ENCODE measurements at places on chromosomes 7 and 10. TPM values are rescaled to one million over a fixed set of nuclear protein-coding genes. Genes with fewer than 3 reads are reported as not detected.

Gene RADIL
- total RNA-seq: 5.3 TPM

Gene NT5C2
- 63.0 TPM for total RNA-seq

GRCh38 chr7:98659756-98660155 is 42.7 kb downstream of the NPTX2 start:
- H3K4me1 ChIP-seq: no peaks in the 10 kb centered on the region
- H3K27ac ChIP-seq: no peak overlapping the region
- no peaks in the 10 kb centered on the region for H3K27me3 ChIP-seq
- no peaks in the 10 kb centered on the region for H3K36me3 ChIP-seq

DNA sequence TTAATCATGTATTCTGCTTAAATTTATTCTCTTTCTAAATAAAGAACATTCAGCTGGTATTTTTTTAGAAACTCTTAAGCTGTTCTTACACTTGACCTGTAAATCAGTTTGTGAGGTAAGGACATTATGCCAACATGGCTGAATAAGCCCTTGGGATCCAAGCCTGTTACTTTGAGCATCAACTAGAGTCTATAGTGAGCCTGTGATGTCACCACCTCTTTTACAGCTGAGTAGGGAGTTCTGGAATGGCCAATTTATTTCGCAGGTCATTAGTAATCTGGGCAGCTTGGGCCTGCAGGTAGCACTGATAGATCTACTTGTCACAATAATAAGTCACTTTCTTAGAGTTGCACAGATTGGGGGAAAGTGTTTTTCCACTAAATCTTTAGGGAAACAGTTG is 915.2 kb upstream of the MBL2 start:
- no peaks in the 10 kb centered on the region for H3K27me3 ChIP-seq
- no peaks in the 10 kb centered on the region for H3K36me3 ChIP-seq
- no peak overlapping the region for H3K4me3 ChIP-seq
- H3K4me1 ChIP-seq: no peaks in the 10 kb centered on the region

DNA sequence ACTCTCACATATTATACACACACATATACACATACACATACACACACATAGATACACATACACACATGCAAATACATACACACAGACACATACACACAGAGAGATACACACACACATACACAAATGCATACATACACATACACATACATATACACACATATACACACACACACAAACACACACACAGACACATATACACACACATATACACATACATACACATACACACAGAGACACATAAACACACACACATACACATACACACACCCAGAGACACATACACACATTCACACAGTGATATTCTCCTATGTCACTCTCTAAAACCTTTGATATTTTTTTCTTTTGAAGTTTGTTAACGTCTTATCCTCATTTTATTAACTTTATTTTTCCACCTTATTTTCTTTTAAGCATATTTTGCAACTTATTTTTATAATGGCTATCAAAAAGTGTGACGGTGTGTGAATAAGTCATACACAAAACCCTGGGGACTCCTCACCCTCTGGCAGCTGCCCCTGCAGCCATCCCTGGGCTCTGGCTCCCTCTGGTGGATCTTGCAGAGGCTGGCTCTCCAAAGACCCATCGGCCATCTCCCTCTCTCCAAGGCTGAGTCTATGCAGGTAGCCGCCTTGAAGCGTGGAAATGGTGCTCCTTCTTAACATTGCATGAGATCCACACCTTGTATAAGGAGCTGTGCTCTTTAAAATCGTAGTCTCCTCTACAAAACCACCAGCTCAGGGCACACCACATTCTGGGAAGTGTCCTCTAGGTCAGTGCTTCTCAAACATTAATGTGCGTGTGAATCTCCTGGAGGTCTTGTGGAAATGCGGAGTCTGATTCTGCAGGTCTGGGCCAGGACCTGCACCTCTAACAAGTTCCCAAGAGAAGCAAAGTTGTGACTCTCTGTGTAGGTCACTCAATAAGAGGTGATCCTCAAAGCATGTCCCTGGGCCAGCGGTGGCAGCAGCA is 4.1 kb upstream of the C10orf120 start:
- H3K27ac ChIP-seq: no peak overlapping the region
- no peaks in the 10 kb centered on the region for H3K4me1 ChIP-seq
- H3K27me3 ChIP-seq: peaks cover 17% of the 10 kb centered on the region
- H3K36me3 ChIP-seq: no peaks in the 10 kb centered on the region

DNA sequence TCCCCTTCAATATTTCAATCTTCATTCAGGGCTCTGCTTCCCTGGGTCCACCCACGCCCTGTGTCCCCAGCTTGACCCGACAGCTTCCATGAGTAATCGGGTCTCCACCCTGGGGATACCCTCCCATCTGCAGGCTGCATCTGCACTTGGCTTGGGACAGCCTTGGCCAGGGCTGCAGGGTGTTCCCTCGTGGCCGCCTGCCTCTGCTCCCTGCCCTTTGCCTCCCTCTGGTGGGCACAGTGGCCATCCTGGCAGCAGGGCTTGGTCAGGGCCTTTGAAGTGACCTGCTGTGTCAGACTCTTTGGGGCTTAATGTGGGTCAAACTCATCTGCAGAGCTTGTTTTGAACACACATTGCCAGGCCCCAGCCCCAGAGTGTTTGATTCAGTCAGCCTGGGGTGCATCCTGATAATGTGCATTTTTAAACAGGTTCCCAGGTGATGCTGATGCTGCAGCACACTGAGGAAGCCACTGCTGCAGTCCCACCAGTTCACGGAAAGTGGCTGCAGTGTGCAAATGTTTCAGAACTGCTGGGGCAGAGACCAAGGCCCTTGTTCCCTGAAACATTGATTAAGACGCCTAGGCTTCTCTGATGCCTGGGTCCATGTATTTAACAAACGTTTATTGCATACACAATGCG is 80.7 kb upstream of the SEC61G start:
- no peak overlapping the region for H3K4me3 ChIP-seq
- H3K27ac ChIP-seq: no peak overlapping the region
- no peaks in the 10 kb centered on the region for H3K27me3 ChIP-seq
- peak; percentile 51 for DNase-seq

Gene MYH16
- total RNA-seq: 0.57 TPM

DNA sequence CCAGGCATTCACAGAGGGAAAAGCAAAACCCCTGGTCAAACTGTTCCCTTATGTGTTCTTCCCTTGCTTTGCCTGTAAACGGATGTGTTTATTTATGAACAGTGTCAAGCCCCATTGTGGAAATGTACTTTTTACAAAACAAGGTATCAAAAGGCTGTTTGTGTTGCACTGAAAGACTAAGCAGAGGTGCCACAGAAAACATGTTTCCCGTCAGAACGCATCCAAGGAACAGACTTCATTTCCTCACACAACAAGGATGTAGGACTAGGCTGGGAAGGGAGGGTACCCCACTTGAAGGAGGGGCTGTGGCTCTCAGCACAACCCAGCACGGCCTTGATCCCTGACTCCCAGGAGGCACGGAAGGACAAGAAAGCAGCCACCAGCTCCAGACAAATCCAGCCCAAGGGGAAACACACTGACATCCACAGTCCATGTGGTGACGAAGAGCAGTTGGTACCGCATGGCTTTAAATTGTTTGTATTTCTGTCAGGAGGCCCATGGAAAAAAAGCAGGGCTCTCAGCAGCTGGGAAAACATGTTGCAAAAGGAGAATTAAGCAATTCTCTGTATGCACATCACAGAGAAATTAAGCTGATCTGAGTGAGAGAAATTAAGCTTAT is 85.6 kb downstream of the RNF216 start:
- no peaks in the 10 kb centered on the region for H3K27me3 ChIP-seq
- H3K4me1 ChIP-seq: peaks cover 13% of the 10 kb centered on the region
- H3K27ac ChIP-seq: no peak overlapping the region
- peaks cover 7% of the 10 kb centered on the region for H3K36me3 ChIP-seq

- no peak overlapping the region for H3K27ac ChIP-seq
- H3K36me3 ChIP-seq: no peaks in the 10 kb centered on the region
These were observed 20.8 kb upstream of the NMT2 start for GRCh38 chr10:15189133-15189885.

DNA sequence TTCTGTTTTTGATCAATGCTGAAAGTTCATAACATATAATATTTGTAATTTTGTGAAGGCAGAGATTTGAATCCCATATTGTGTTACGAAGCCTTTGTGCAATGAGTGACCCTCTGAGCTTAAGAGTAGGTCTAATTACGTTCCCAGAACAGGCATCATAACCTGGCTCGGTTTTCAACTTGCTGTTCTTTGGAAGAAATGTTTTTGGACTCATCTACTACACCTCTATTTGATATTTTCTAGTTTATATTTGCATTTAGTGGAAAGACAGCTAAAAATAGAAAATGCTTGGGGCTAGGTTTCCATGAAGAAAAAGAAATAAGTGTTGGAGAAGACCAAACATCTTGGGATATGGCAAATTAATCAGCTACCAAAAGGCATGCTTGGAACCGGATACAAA is 234.8 kb downstream of the AGMO start:
- no peak overlapping the region for H3K27ac ChIP-seq
- no peak for DNase-seq
- no peaks in the 10 kb centered on the region for H3K27me3 ChIP-seq
- no peaks in the 10 kb centered on the region for H3K4me1 ChIP-seq
- no peaks in the 10 kb centered on the region for H3K36me3 ChIP-seq
- no peak overlapping the region for H3K4me3 ChIP-seq

DNA sequence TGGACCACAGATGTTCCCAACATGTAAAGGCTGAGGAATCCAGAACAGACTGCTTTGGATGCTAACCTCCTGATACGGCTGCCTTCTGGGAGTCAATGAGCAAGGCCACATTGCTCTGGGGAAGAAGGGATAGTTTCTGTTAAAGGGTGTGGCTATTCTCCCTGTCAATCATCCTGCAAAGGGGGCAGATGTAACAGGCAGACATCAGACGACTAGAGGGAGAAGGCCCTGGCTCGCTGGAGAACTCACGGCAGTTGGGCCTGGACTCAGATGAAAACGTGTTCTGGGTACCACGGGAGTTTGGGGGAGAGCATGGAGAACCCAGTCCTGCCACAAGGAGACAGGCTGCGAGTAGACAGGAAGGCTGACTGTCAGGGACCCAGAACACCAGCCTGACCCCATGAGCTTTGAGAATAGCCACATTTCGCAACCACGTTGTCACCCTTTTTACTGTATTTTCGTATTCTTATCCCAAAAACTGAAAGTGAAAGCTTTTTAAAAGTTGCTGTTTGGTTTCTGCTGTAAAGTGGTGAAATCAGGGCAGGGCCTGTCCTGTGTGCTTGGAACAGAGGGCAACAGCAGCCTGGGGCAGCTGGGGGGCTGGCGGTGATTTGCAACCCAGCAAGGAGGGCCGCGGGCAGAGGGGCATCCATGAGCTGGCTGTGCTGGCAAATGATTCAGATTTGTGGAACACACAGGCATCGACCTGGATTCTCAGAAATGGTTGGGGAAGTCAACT is 95.3 kb downstream of the MYOF start:
- H3K36me3 ChIP-seq: peaks cover 43% of the 10 kb centered on the region
- peaks cover 54% of the 10 kb centered on the region for H3K4me1 ChIP-seq
- H3K4me3 ChIP-seq: no peak overlapping the region
- H3K27me3 ChIP-seq: no peaks in the 10 kb centered on the region

- no peaks in the 10 kb centered on the region for H3K4me1 ChIP-seq
- no peaks in the 10 kb centered on the region for H3K36me3 ChIP-seq
These were observed 339.1 kb downstream of the ATRNL1 start for GRCh38 chr10:115432188-115432819.

GRCh38 chr7:129780974-129781927 is 169.7 kb downstream of the NRF1 start:
- H3K36me3 ChIP-seq: no peaks in the 10 kb centered on the region
- H3K4me1 ChIP-seq: peaks cover 29% of the 10 kb centered on the region
- peak; percentile 7 for DNase-seq
- H3K4me3 ChIP-seq: peak overlapping the region; percentile 87
- H3K27me3 ChIP-seq: no peaks in the 10 kb centered on the region

- H3K27ac ChIP-seq: no peak overlapping the region
- no peaks in the 10 kb centered on the region for H3K27me3 ChIP-seq
- no peaks in the 10 kb centered on the region for H3K4me1 ChIP-seq
- peak; percentile 15 for DNase-seq
- no peaks in the 10 kb centered on the region for H3K36me3 ChIP-seq
These were observed 305.5 kb downstream of the DNAJB9 start for GRCh38 chr7:108875139-108875538.

DNA sequence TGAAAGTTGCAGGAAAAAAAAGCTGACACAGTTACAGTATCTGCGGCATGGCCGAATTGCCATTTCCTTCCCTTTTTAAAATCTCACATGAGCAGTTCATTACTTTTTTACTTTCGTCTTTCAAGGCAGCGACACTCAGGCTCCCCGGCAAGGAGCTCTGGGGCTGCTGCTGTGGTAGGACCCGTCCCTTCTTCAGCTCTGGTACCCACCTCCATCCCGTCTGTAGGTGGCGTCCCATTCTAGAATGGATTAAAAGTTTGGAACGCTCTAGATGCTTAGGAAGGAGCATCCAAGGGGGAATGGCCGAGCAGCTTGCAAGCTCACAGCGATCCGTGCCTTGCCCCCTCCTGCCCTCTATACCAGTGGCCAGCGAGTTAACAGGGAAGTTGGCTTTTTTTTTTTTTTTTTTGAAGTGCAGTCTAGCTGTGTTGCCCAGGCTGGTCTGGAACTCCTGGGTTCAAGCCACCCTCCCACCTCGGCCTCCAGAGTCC is 22.8 kb upstream of the TTYH3 start:
- H3K4me1 ChIP-seq: peaks cover 3% of the 10 kb centered on the region
- H3K27me3 ChIP-seq: no peaks in the 10 kb centered on the region
- H3K27ac ChIP-seq: no peak overlapping the region
- H3K4me3 ChIP-seq: no peak overlapping the region
- DNase-seq: peak; percentile 16

- DNase-seq: no peak
- no peaks in the 10 kb centered on the region for H3K36me3 ChIP-seq
- H3K27ac ChIP-seq: no peak overlapping the region
- H3K4me3 ChIP-seq: no peak overlapping the region
- no peaks in the 10 kb centered on the region for H3K4me1 ChIP-seq
These were observed 672.0 kb upstream of the FOXK1 start for GRCh38 chr7:4010061-4010605.

- H3K36me3 ChIP-seq: no peaks in the 10 kb centered on the region
- no peak for DNase-seq
- no peak overlapping the region for H3K27ac ChIP-seq
- no peak overlapping the region for H3K4me3 ChIP-seq
- H3K4me1 ChIP-seq: no peaks in the 10 kb centered on the region
- H3K27me3 ChIP-seq: peaks cover 74% of the 10 kb centered on the region
These were observed 21.2 kb upstream of the PRKCQ start for GRCh38 chr10:6601246-6601805.

GRCh38 chr10:22998091-22998490 is 70.2 kb downstream of the ARMC3 start:
- H3K4me3 ChIP-seq: no peak overlapping the region
- no peaks in the 10 kb centered on the region for H3K27me3 ChIP-seq
- DNase-seq: no peak
- H3K36me3 ChIP-seq: no peaks in the 10 kb centered on the region

Gene SPDYE5
- not detected for total RNA-seq

GRCh38 chr10:12969951-12970350 is 31.6 kb downstream of the CCDC3 start:
- H3K4me1 ChIP-seq: no peaks in the 10 kb centered on the region
- H3K27ac ChIP-seq: no peak overlapping the region
- H3K4me3 ChIP-seq: no peak overlapping the region
- no peaks in the 10 kb centered on the region for H3K27me3 ChIP-seq
- H3K36me3 ChIP-seq: no peaks in the 10 kb centered on the region

Measured in HCT116 (cell line).